Panc1 (cell line): ENCODE measurements at places on chromosomes 5 and 9.

DNA sequence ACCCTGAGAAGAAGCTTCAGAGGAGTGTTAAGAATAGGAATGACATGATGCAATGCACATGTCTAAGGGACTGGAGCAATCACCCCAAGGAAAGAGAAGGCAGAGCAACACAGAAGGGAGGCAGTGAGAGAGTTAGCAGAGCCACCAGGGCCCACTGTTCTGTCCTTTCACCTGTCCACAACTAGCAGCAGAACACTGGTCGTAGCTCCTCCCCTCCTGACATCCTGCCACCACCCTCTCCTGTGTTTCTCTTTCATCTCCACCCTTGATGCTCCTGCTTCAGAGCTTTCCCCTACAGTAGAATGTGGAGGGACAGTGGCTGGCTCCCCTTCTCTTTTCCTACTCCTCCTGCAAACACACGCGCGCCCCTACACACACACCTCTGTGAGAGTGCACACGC, 483.4 kb upstream of the KIF2A start:
- DNase-seq: no peak

- no peak for DNase-seq
Observed at GRCh38 chr5:6349387-6349786, 29.0 kb downstream of the MED10 start.

DNA sequence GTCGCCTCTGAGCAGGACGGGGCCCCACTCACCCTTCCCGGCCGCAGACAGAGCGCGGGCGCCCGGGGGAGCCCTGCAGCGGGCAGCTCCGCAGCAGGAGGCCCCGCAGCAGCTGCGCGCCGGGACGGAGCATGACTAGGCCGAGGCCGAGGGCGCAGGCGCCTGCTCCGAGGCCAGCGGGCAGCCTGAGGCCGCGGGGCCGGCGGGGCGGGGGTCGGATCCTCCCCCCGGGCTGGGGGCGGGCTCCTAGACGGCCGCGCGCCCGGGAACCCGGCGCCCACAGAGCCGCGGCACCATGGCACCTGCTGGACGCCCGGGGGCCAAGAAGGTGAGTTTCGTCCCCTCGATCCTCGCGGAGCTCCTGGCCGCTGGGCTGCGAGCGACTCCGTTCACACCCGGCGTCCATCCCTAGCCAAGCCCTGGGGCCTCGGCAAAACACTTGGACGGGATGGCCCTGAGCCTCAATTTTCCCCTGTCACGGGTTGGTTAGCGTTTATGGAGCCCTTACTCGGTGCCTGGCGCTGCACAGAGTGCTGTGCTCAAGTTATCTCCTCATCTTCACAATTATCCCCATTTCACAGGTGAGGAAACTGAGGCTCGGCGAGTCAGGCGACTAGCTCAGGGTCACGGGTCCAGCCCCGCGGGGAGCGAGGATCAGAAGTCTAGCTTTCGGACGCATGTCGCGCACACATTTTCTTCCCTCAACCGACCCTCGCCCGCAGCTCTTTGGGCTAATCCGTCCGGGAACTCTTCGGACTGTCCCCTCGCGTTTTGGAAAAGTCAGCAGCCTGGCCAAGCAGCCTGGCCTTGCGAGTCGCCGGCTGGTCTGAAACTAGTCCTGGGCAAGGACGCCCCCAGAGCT, at the start of the genes BHMT2 and DMGDH:
BHMT2 (plus strand) TSS at position 280 of the 862 bp plus-strand sequence; CDS start at position 296, 16 bp downstream.
DMGDH (minus strand) TSS at position 187 of the 862 bp plus-strand sequence; CDS start at position 133, 54 bp downstream.
- DNase-seq: no peak

- DNase-seq: no peak
Observed at GRCh38 chr5:36173426-36173825, 21.5 kb downstream of the SKP2 start.

DNA sequence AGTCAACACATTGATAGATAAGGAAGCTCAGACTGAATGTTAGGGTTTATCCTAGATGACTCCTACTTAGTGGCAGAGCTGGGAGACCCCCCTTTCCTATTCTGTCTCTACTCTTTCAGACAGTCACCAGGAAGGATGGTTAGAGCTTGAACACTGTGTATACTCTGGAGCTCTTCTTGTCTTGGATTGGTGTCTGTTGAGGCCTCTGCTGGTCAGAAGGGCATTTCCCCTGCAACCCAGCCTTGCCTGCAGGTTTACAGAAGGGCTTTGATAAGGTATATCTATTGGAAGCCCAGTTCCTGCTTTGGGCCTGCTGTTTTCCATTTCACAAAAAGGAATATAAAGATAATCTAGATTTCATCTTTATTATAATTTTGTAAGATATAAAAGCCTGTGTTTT, 71.8 kb downstream of the KDM4C start:
- DNase-seq: no peak

DNA sequence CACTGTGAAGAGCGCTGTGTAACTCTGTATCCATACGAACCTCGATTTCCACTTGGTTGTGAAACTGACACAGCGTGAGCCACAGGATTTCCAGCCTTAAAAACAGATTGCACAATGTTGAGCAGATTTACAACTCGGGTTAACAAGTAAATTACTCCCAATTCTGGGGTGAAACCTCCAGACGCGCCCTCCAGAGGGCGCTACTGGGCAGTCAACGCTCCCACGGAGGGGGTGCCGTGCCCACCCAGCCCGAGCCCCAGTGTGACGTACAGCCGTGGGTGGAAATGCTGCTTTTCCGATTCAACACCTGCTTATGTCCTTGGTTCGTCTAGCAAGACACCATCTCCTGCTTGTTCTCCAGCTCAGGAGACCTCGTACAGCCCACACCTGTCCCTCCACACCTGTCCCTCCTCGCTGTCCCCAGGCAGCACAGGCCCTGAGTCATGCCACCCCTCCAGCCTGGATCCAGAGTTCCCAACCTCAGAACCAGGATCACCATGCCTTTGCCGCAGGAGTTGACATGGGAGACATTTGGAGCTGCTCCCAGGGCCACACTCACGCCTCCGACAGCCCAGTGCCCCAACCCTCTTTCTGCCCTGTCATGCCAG, 34.4 kb upstream of the SLC6A3 start:
- no peak for DNase-seq

GRCh38 chr9:127825319-127826051, 22.8 kb downstream of the FPGS start:
- DNase-seq: no peak

- peak; percentile 30 for DNase-seq
Observed at GRCh38 chr5:93915142-93915553, 173.7 kb upstream of the POU5F2 start.

GRCh38 chr5:72606525-72606924, 99.3 kb upstream of the ZNF366 start:
- no peak for DNase-seq

DNA sequence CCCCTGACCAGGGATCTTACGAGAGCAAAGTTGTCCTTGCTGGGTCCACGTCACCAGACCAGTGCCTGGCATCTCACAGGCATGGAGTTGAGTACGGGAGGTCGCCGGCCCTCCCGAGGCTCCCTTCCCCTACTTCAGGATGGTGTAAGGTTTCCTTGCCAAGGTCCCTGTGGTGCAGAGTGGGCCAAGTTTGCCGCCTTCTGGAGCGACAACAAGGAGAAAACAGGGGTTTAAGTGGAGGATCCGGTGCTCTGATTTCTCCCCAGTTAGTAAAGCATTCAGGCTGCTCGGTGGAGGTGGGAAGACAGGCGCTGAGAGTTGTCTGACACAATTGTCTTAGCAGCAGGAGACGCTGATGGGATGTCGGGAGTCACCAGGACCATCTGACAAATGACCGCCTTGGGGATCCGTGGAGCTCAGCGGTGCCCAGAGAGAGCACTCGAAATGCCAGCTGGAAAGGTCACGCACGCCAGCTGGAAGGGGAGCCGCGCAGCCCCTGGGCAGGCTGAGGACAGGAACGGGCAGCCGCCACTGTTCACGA, 37.3 kb downstream of the ADAMTS2 start:
- no peak for DNase-seq

GRCh38 chr5:17282283-17283120, 65.1 kb downstream of the BASP1 start:
- DNase-seq: no peak

- no peak for DNase-seq
Observed at GRCh38 chr5:18881615-18882014, 1106.4 kb downstream of the CDH18 start.

DNA sequence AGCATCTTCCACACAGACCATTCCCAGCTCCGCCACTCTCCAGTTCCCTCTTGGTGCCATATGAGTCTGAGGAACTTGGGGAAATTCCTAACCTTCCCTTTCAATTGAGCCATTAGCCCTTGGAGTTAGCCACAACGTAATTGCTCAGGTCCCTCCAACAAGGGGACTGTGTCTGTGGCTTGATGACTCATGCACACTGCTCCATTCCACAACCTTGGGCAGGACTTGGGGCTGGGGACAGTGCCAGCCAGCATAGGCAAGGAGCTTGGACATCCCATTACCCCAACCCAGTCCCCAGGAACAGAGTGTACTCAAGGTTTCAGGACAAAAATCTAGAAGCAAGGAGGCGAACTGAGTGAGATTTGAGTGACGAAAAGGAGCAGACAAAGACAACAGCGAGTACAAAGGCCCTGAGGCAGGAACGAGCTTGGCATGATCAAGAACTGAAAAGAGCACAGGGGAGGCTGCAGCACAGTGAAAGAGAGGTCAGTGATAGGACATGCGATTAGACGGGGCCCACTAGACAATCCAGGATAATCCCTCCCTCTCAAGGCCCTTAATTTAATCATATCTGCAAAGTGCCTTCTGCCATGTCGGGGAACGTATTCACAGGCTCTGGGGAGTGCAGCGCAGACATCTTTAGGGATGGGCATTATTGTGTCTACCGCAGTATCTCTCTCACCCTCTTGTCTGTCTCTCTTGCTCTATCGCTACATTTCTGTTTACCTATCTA, 16.0 kb upstream of the JADE2 start:
- no peak for DNase-seq

DNA sequence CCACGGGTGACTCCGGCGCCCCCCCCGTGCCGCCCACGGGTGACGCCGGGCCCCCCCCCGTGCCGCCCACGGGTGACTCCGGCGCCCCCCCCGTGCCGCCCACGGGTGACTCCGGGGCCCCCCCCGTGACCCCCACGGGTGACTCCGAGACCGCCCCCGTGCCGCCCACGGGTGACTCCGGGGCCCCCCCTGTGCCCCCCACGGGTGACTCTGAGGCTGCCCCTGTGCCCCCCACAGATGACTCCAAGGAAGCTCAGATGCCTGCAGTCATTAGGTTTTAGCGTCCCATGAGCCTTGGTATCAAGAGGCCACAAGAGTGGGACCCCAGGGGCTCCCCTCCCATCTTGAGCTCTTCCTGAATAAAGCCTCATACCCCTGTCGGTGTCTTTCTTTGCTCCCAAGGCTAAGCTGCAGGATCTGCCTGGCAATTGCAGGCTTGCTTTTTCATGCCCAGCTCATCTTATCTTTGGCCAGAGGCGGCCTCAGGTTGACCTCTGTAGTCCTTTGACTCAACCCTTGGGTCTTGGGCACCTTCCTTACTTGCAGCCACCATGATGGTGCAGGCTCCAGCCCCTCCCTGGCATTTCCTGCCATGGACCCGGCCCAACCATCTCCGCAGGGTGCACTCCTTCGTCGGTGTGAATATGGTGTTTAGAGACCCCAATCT, 9.8 kb downstream of the CEL start:
- DNase-seq: no peak

GRCh38 chr5:61731946-61732314, 399.9 kb downstream of the ZSWIM6 start:
- DNase-seq: no peak

- no peak for DNase-seq
Observed at GRCh38 chr5:177378884-177379883, 5.0 kb upstream of the SLC34A1 start.

- no peak for DNase-seq
Observed at GRCh38 chr5:132419502-132420468, 50.3 kb downstream of the SLC22A5 start.
